ENCODE measurements at places on chromosomes 16 and 17. TPM values are rescaled to one million over a fixed set of nuclear protein-coding genes. Genes with fewer than 3 reads are reported as not detected.

The KRTAP4-9 gene
- not detected for total RNA-seq

The SLC2A4 gene
- 78.2 TPM for total RNA-seq

The NPIPA2 gene
- 8.8 TPM for total RNA-seq

DNA sequence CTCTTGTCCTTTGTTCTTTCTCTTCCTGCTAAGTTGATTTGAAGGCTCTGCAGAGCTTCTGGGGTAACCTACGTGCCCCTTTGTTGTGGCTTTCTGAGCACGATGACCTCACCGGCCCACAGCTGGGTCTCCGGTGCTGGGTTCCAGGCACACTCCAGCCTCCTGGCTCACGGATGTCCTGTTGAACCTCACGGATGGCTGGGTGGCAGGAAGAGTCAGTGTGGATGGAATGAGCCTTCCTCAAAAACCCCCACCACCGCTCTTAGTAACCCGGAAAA, 116.0 kb downstream of the SOCS1 start:
- no peak for DNase-seq

The FAM20A gene
- total RNA-seq = 5.8 TPM

Measured in mucosa of descending colon (tissue), 3 donors.